CD4-positive, alpha-beta T cell (primary cell): ENCODE measurements at places on chromosomes 7 and 10.

- DNase-seq, result no peak
Observed at GRCh38 chr7:16636555-16637101, 8.9 kb downstream of the ANKMY2 start.

- DNase-seq, result no peak
Observed at GRCh38 chr7:20665096-20665495, 49.6 kb downstream of the ABCB5 start.

DNA sequence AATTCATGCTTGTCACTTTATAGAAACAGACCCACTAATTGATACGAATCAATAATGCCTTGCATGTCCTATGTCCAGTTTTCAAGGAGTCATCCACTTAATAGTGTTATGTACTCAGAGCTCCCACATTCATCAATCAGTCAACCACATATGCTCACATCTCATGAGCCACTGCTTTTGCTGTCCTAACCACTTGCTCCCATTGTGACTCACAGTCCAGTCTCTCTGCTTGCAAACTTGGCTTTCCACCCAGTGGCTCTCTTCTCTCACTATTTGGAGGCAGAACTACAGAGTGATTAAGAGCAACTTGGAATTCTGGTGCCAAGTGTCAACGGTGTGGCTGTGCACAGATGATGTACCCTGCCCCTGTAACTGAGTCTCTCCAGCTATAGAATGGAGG is 166.0 kb downstream of the SNX13 start:
- no peak for DNase-seq

- no peak for DNase-seq
Observed at GRCh38 chr7:110531186-110531585, 559.7 kb upstream of the LRRN3 start.

DNA sequence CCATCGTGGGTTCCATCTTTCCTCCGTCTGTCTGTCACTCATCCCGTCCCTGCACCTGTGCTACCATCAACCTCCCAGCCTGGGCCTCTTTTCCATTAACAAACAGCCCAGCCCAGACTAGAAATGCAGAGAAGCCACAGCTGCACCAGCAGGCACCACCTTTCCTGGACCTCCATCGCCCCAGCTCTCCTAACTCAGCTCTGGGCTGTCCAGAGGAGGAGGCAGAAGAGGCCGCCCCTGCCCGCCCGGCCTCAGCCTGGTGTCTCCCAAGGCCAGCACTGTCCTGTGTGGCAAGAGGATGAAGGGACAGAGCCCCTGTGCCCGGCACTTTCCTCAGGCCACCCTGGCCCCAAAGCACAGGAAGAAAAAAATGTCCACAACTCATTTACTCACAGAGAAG is 225.6 kb downstream of the PTPRN2 start:
- DNase-seq, result no peak

GRCh38 chr10:79327090-79327457 is 20.2 kb upstream of the PPIF start:
- no peak for DNase-seq

GRCh38 chr7:3138206-3138605 is 94.5 kb upstream of the CARD11 start:
- DNase-seq, result no peak

GRCh38 chr7:5824297-5824610 is 42.8 kb upstream of the RNF216 start:
- peak; percentile 57 for DNase-seq

DNA sequence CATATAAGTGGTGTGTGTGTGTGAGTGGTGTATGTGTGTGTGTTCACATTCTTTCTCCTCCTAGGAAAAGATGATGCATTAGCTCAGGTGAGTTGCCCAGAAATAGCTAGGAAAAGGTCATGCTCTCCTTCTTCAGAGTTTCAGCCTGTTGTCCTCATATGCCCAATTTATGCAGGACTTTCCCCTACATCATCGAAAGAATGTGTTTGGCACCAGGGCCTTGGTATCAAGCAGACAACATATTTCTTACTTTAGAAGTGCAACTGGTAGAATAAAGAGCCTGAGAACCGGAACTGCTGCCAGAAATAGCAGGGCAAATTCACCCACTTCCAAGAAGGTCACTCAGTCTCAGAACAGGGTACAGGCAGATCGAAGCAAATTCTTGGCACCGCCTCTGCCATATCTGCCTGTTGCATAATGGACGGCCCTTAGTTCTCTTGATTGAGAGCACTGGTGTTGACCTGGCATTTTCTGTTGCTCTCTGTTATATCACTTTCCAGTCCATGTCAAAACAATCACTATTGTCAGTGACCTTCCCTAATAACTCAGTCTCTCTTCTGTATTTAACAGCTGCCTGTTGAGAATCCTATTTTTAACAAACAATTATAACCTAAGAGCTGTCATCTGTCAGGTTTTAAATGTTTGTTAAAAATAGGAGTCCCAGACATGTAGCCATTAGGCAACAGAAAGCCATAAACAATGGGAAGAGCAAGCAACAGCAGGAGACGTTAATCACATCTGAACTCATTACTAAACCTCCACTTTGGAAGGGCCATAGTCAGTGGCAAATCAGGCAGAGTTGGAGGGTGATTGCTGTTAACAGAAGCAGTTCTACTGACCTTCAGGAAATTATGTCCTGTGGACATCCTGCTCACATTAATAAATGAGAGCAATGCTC is 20.7 kb downstream of the ADRB1 start:
- DNase-seq, result no peak

DNA sequence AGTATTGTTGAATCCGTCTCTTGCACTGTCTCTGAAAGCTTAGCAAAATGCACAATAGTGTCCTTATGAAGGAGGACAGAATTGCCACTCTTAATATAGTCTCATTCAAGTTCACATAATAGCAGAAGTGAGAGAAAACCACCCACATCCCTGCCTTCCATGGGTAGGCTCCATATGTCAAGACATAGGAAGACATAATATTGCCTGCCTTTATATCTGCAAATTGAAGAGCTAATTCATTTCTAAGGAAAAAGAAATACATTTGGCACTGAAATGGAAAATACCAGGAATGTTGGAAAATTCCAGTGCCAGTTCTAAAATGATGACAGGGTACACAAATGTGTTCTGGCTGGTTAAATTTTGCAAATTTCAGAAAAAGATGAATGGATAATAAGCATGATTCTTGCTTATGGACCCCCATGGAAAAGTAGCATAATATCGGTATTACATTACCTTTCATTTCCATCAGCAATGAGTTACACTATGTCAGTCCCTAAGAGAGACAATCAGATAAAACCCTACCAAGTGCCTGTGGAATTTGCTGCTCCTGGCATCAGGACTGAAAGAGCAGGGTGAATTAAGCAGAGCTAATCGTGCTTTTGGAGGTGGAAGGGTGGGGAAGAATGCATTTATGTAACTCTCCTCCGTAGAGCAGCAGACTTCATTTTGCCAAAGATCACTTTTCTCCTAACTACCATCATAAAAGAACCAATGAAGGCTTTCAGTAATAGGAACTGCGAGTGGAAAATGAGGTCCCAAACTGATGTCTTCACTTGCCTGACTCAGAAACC is 312.6 kb downstream of the FGFR2 start:
- DNase-seq, result no peak

DNA sequence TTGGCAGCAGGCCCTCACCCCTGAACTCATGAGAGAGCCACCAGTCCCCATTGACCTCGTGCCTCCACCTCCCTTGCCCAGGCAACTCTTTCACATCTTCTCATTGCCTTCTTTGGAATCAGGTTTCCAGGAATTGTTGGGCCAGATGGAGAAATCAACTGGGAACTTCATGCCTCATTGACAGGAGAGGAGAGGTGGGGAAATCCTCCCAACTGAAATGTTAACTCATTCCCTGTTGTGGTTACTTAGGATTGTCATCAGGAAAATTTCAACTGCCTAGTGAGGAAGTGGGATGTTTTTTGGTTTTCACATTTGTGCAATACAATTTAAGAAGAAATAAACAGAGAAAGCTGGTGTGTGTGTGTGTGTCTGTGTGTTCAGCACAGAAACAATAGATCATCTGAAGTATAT is 106.6 kb upstream of the INHBA start:
- no peak for DNase-seq

DNA sequence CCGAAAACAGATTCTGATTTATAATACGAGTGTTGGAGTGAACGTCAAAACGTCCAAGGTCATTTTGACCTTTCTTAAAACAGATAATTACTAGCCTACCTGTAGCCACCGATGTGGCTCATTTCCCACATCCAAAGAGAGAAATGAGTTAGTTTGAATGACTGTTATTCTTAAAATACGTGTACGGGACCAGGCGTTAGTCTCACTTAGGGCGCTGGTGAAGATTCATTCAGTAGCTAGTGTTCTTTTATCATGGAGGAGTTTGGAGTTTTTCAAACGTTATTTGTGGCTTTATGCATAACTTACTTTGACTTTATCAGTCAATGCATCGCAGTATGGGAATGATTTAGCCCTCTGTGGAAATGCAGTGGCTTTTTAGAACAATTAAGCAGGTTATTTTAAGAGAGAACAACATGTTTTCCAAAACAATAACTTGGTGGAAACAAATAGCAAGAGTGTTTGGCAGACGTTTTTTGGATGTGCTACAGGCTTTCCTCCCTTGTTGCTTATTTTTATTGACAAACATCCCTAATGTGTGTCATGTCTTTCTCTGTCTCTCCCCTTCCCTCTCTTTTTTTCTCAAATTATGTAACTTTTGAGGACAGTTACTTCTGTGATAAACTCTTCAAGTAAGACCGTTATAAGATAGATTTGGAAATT is 1.6 kb downstream of the BICC1 start:
- no peak for DNase-seq

GRCh38 chr7:132842478-132842877 is 239.4 kb downstream of the CHCHD3 start:
- DNase-seq, result no peak

- no peak for DNase-seq
Observed at GRCh38 chr10:104429846-104430245, 76.2 kb downstream of the CFAP58 start.

DNA sequence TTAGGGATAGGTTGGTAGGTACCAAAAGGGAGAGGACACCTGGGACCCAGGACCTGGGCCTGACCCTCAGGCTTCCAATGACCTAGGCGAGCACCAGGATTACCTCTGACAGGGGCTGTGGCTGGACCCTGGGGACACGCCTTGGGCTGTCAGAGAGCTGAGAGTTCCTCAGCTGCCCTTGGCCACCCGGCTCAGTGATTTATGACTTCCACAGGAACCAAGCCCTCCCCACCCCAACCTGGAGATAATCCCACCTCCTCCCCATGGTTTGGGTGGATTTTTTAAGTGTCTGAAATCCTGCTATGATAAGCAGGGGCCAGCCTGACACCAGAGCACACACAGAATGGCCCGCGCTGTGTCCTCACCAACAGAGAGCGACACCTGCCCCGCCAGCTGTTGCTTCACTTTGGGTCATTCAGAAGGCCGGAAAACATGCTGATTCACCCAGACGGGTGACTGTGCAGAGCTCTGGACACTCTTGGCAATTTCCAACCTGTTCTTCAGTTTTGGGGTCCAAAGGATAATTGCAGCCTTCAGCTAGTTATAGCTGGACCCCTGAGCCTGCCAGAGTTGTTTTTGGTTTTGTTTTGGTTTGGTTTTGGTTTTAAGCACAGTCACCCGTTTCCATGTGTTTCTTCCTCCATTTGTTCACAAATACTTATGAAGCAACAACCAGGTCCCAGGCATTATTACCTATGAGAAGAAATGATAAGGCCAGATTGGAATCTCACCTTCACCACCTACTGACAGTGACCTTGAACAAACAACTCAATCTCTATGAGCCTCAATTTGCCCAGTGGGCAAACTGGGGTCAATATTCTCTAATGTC is 78.2 kb downstream of the RAB11FIP2 start:
- no peak for DNase-seq

DNA sequence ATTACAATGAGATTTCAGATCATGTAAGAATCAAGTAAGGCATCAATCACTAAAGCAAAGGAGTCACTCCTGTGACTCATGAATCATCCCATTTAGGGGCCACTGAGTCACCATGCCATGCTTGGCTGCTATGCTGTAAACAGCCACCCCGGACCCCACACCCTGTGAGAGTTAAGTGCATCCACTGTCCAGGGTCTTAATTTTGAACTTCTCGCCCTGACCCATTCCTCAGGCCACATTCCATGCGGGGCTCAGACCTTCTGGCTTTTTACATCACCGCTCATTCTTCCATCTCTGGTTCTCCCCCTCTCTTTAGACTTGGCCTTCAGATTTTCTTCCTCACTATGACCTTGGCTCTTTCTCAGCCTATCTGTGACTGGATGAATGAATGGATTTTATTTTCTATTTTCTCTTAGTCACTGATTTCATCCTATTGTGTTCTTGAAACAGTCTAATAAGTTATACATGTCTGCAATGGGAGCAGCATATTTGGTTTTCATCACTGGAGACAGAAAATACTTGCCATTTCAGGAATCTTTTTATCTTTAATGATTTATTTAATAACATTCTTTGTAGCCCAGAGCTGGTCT is 239.6 kb downstream of the SKIDA1 start:
- no peak for DNase-seq

DNA sequence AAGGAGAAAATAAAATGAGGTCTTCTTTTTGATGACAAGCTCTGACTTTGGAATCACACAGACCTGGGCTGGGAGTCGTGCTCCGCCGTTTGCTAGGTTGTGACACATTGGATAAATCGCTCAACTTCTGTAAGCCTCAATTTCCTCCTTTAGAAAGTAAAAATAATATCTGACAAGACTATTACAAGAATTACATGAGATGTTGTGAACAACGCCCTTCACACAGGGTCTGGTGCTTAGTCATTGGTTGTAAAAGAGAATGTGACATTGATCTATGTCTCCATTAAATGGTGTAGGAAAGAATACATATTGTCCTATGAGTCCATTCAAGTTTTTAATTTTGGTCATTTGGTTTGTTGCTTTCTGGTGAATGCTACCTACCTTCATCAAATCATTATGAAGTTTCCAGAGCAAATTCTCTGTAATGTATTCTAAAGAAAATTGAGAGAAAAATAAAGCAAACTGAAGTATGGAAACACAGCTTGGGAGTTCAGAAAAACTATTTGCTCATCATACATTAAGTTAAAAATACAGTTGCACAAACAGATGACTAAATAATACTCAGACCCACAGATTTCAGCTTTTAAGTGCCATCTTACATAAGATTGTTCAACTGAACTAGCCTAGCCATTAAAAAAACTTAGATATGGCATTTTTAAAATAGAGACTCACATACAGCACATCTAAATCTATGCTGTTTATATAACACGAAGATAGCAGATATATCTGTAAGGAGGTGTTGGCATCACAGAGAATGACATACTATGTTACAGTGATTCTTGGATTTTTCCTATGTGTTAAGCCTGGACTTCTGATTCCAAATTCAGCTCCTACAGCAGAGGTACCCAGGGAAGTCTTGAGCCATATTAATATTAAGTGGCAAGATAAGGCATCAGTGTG is 12.3 kb upstream of the ADRB1 start:
- DNase-seq, result no peak

- DNase-seq, result no peak
Observed at GRCh38 chr10:8138471-8138870, 84.0 kb downstream of the GATA3 start.

- no peak for DNase-seq
Observed at GRCh38 chr7:33710608-33711007, 194.7 kb upstream of the BMPER start.
